A549 treated with Hydrocortisone at 1 μM for 4 hours (cell line): ENCODE measurements at places on chromosomes 11 and 22. TPM values are rescaled to one million over a fixed set of nuclear protein-coding genes. Genes with fewer than 3 reads are reported as not detected.

Gene SLC22A12
- not detected in 5 replicates for total RNA-seq

Gene VSTM5
- total RNA-seq: not detected in 5 replicates

Gene DKK3
- 16.5 to 24.1 TPM (median 20.1 TPM) in 5 replicates for total RNA-seq

Gene NELL1
- not detected in 5 replicates for total RNA-seq

Gene CAVIN3
- total RNA-seq: 20.8 to 32.7 TPM (median 25.4 TPM) in 5 replicates

Gene KCNJ4
- 0.38 to 0.74 TPM (median 0.47 TPM) in 5 replicates for total RNA-seq

Gene OR51I1
- not detected in 5 replicates for total RNA-seq

Gene DMC1
- total RNA-seq: 2.8 to 5.4 TPM (median 3.7 TPM) in 5 replicates

Gene MMP12
- total RNA-seq: 0.06 to 0.14 TPM (median 0.08 TPM) in 3 of 5 replicates, not detected in the others

Gene CCDC87
- total RNA-seq: 0.40 to 0.64 TPM (median 0.52 TPM) in 5 replicates

Gene TRPM5
- total RNA-seq: not detected in 5 replicates

Gene B3GAT3
- 45.9 to 56.9 TPM (median 52.4 TPM) in 5 replicates for total RNA-seq

Gene CCDC15
- 0.36 to 0.67 TPM (median 0.48 TPM) in 5 replicates for total RNA-seq

Gene FIBIN
- not detected in 5 replicates for total RNA-seq

Gene SPINDOC
- 37.1 to 49.7 TPM (median 47.9 TPM) in 5 replicates for total RNA-seq

Gene FREY1
- 0.29 to 0.59 TPM (median 0.32 TPM) in 5 replicates for total RNA-seq

Gene OR51B5
- not detected in 5 replicates for total RNA-seq

Gene NCAM1
- 0.03 to 0.12 TPM in 2 of 5 replicates, not detected in the others for total RNA-seq

Gene CCDC116
- 0.05 to 0.06 TPM in 2 of 5 replicates, not detected in the others for total RNA-seq

Gene OR2D2
- not detected in 5 replicates for total RNA-seq

Gene SLC22A8
- total RNA-seq: not detected in 5 replicates

Gene GAB4
- not detected in 5 replicates for total RNA-seq

Gene SLCO2B1
- total RNA-seq: 3.0 to 5.2 TPM (median 3.6 TPM) in 5 replicates

Gene MRPL11
- total RNA-seq: 82.1 to 122 TPM (median 112 TPM) in 5 replicates

Gene NPAS4
- 0.03 to 0.06 TPM in 2 of 5 replicates, not detected in the others for total RNA-seq

Gene GP1BB
- 0.64 to 2.1 TPM (median 1.7 TPM) in 5 replicates for total RNA-seq

Gene APOBEC3B
- 25.2 to 30.3 TPM (median 28.0 TPM) in 5 replicates for total RNA-seq

Gene SCGB1A1
- not detected in 5 replicates for total RNA-seq

Gene OAF
- total RNA-seq: 7.5 to 11.0 TPM (median 10.5 TPM) in 5 replicates

Gene RASGRP2
- total RNA-seq: 0.97 to 2.1 TPM (median 1.5 TPM) in 5 replicates

Gene TESMIN
- 4.6 to 7.3 TPM (median 6.3 TPM) in 5 replicates for total RNA-seq

Gene OVOL1
- total RNA-seq: 0.03 to 0.13 TPM (median 0.08 TPM) in 3 of 5 replicates, not detected in the others
